Fibroblast of the aortic adventitia (primary cell): ENCODE measurements at places on chromosomes 5 and 9.

DNA sequence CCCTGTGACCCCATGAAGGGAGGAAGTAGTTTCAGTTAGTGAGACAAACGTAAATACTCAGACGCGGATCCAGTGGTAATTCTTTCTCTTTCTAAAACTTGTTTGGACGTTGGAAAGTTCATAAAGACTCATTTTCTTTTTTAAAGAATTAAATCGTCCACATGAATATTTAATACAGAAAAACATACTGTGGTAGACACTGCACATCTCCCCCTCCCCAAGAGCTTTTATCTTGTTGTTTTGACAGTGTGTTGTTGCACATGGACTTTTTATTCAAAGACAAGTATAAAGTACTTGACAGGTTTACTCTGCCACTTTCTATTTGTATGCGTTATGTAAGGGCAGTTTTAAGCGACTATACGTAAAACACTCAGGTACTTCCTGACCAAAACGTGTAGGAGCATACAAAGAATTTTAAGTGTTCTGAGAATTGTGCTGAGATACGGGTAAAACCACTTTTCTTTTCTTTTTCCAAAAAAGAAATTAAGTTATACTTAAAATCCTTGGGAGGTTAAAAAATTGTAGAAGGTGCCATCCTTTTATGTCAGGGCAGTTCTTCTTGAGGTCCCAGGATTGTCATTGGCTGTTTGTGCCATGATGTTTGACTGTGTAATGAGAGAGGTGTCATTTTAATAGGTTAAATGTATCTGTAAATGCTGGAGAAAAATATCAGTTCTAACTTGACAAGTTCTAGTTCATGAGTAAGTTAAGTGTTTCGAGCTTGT is 1.3 kb downstream of the NIPBL start:
- peak; percentile 21 for DNase-seq

GRCh38 chr9:109886617-109887016 is 106.6 kb downstream of the PALM2AKAP2 start:
- no peak for DNase-seq

DNA sequence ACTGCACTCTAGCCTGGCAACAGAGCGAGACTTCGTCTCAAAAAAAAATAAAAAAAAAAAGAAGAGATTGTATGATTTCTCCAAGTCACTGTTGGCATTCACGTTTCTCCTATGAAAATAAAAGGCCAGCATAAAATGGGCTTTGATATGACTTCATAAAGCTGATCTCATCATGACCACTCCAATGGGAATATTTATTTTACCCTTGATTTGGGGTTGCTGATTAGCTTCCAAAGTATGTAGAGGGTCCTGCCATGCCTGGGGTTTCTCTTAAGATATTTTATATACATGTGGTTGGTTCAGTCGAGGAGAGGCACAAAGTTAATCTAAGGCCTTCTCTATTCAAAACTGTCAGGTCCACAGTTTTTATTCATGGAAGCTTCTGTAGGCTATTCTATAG is 247.0 kb upstream of the TNC start:
- no peak for DNase-seq

GRCh38 chr5:150516011-150516410 is 8.1 kb downstream of the NDST1 start:
- DNase-seq, result peak; percentile 87
